ENCODE measurements at places on chromosomes 7 and 10.

- H3K4me1 ChIP-seq: peaks cover 1% of the 10 kb centered on the region
- peaks cover 38% of the 10 kb centered on the region for H3K27me3 ChIP-seq
- no peak overlapping the region for H3K4me3 ChIP-seq
- no peak overlapping the region for H3K27ac ChIP-seq
- H3K36me3 ChIP-seq: no peaks in the 10 kb centered on the region
These were observed 26.1 kb upstream of the GPAM start for GRCh38 chr10:112209684-112210131.

DNA sequence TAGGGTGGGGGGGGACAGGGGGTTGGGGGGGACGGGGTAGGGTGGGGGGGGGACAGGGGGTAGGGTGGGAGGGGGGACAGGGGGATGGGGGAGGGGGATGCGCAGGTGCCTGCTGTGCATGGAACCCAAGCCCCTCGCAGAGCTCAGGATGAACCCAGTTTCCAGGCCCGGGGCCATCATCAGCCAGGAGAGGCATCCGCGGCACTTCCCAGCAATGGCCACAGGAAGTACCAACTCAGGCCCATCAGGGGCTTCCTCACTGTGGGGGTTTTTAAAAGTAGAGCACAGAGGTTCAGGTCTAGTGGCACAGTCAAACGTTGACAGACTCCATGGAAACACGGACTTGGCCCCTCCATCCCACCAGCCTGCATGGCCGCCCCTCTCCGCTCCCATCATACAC lies 172.7 kb downstream of the DIP2C start:
- DNase-seq: no peak
- peaks cover 4% of the 10 kb centered on the region for H3K4me1 ChIP-seq
- H3K27me3 ChIP-seq: peaks cover 2% of the 10 kb centered on the region
- H3K27ac ChIP-seq: no peak overlapping the region
- no peaks in the 10 kb centered on the region for H3K36me3 ChIP-seq

- peaks cover 17% of the 10 kb centered on the region for H3K36me3 ChIP-seq
- H3K27ac ChIP-seq: no peak overlapping the region
- DNase-seq: no peak
These were observed 3.4 kb upstream of the MINDY3 start for GRCh38 chr10:15863733-15864132.

GRCh38 chr10:34955391-34955790 lies 134.8 kb downstream of the CUL2 start:
- no peaks in the 10 kb centered on the region for H3K27me3 ChIP-seq
- no peak overlapping the region for H3K4me3 ChIP-seq
- no peak overlapping the region for H3K27ac ChIP-seq
- no peaks in the 10 kb centered on the region for H3K36me3 ChIP-seq
- no peak for DNase-seq

- H3K36me3 ChIP-seq: no peaks in the 10 kb centered on the region
- peaks cover 2% of the 10 kb centered on the region for H3K27me3 ChIP-seq
- no peaks in the 10 kb centered on the region for H3K4me1 ChIP-seq
- no peak overlapping the region for H3K27ac ChIP-seq
- no peak for DNase-seq
These were observed 328.3 kb downstream of the BICC1 start for GRCh38 chr10:58840840-58841435.

DNA sequence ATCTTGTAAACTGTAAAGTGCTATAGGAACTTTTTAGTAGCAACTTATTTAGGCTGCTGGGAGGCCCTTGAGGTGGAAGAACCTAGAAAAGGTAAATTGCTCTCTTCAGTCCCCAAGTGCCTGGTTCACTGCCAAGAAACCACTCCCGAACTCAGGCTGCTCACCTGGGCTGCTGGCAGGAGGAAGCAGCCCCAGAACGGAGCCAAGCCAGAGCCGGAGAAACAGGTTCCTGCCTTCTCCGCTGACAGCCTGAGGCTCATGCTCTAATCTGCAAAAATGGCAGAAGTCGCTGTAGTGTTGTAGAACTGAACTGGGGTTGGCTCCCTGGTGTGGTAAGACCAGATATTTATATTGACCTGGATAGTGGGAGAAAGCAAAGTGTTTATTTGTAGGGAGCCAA lies 136.0 kb downstream of the CUL2 start:
- no peak overlapping the region for H3K4me3 ChIP-seq
- no peaks in the 10 kb centered on the region for H3K36me3 ChIP-seq
- no peak overlapping the region for H3K27ac ChIP-seq
- peaks cover 7% of the 10 kb centered on the region for H3K4me1 ChIP-seq
- H3K27me3 ChIP-seq: no peaks in the 10 kb centered on the region
- DNase-seq: no peak

All from activated T-cell treated with anti-CD3 and anti-CD28 coated beads, Interleukin-2, amount 50 U/mL, for 24 hours (primary cell).